ENCODE measurements at places on chromosomes 4 and X.

GRCh38 chr4:169899295-169899694 is 126.9 kb downstream of the MFAP3L start:
- DNase-seq: no peak

GRCh38 chr4:84158670-84159069 is 340.4 kb downstream of the NKX6-1 start:
- DNase-seq: no peak

DNA sequence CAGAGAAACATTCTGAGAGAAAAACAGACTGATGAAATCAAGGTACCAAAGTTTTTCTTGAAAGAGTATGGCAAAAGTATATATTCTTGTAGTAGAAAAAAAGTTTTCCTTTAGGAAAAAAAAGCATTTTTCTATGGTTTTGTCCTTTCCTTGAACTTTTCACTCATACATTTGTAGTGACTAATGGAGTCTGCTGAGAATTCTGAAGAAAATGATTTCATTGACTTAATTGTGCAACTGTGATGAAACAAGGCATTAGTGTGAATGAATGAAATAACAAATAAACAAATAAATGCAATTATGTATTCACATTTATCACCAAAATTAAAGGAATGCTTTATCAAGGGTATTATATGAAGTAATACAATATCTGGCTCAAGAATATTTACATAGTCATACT is 5.7 kb downstream of the CSN1S1 start:
- DNase-seq: no peak

GRCh38 chr4:47640911-47641310 is 155.8 kb downstream of the ATP10D start:
- no peak for DNase-seq

GRCh38 chr4:17489721-17490120 is 22.2 kb downstream of the QDPR start:
- no peak for DNase-seq

DNA sequence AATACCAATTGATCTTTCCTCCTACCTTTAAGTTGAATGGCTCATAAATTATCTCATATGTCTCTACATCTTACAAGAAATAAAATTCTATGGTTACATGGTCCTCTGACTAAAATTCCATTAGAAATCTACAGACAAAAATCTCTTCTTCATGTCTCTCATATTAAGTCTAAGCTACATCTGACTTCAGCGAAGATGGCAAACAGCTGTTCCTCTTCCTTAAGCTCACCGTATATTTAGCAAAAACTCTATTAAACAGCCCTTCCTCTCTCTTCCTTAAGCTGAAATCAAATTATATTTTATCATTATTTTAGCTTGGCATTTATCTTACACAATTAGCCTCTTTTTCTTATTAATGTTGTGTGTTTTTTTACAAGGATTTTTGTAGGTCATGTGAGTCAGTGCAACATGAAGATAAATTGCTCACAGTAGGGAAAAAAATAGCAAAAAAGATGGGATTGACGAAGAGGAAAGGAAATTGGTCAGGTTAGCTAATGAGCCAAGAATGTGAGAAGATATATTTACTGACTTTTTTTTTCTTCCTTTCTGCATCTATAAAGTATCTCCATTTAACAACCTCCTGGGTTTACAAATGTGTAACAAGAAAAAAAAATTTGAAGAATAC is 2412.8 kb downstream of the ARAP2 start:
- no peak for DNase-seq

DNA sequence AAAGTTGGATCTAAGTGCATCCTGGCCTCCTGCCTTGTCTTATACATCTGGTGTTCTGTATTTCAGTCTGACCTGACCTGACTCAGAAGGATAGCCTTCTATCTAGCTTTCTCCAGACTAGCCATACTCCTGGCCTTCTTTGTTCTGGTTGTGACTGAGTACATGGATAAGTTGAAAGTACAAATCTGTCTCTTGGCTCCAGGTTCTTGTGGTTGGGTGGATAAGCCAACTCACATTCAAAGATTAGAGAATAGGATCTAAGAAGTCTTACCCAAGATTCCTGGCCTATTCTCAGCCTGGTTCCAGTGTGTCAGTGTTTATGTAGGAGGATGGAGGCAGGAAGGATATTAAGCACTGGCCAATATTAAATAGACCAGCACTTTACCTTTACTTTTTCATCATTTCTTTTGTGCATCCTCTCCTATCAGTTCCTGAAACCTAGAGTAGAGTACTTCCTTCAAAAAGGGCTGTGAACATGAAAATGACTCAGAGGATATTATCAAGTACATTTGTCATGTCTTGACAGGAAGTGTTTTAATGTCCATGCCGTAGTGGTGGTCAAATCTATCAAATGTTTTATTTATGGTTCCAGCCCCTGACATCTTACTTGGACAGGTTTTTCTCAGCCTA is 123.5 kb downstream of the IL15 start:
- no peak for DNase-seq

DNA sequence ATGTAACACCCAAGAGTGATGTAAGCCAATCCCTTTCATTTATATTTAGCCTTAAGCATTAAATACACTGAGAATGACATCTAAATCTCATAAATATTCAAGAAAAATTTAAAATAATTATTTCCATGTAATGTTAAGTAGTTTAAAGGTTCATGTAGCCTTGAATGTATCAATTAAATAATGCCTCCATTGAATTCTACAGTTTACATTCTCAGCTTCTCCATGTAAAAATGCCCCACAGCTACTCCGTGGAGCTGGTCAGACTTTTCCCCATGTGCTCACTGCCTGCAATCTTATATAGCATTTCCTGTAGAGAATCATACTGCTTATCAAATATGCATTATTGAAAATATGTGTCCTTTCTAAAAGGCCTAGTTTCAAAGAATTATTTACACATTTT is 25.4 kb downstream of the AP1S2 start:
- no peak for DNase-seq

DNA sequence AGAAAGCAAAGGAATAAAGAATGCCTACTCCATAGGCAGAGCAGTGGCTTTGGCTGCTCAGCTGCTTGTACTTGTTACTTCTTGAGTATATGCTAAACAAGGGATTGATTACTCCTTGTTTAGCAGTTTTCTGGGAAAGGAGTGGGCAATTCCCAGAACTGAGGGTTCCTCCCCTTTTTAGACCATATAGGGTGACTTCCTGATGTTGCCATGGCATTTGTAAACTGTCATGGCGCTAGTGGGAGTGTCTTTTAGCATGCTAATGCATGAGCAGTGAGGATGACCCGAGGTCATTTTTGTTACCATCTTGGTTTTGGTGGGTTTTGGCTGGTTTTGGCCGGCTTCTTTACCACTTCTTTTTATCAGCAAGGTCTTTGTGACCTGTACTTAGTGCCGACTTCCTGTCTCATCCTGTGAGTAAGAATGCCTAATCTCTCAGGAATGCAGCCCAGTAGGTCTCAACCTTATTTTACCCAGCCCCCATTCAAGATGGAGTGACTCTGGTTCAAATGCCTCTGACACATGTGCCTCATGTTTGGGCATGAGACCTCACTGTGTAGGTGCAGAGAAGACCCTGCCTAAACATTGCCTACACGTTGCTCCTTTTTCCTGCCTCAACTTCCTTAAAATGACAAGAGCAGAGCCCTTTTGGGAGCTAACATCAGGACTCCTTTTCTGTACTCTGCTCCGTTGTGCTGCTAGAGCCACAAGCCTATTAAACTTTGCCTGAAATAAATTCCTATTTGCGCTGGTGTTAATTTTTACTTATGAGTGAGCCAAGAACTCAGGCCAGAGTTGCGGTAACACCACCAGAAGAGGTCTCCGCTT is 21.0 kb upstream of the UBA6 start:
- DNase-seq: no peak

GRCh38 chr4:26272654-26273615 is 47.9 kb upstream of the RBPJ start:
- DNase-seq: no peak

DNA sequence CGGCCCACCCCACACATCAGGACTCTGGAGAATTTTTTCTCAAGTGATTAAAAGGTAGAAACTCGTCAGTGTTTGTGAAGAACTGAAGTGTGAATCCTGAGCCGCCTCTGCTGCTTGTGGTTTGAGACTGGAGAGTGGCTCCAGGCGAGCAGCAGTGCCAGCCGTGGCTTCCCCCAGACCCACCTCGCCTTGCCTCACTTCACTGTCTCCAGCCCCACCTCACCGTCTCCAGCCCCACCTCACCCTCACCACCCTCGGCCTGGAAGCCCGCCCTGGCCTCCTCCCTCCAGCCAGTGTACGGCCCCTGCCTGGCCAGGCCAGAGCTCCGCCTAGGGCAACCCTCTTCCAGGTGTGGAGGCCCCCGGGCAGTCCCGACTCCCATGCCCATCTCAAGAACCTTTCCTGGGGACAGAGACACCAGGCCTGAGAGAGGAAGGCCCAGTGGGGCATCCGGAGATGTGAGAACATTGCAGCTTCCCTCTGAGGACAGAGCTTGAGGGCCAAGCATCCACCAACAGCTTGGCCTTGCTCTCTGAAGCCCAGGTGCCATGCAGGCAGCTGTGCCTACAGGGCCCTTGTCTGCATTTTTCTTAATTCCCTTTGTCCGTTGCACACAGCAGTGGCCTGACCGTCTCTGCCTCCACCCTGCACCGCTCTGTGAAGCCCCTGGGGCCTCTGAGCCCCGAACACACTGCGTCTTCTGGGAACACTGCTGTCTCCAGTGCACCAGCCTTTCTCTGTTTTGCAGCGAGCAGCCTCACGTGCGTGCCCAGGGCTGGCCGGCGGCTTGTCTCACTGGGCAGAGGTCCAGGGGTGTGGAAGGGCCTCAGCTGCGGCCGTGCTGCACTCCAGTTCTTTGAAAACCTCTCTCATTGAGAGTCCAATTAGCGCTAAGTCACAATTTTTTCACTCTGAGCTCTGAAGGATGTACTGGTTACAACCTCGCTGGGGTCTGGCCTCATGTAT is 13.8 kb downstream of the SH3BP2 start:
- no peak for DNase-seq

DNA sequence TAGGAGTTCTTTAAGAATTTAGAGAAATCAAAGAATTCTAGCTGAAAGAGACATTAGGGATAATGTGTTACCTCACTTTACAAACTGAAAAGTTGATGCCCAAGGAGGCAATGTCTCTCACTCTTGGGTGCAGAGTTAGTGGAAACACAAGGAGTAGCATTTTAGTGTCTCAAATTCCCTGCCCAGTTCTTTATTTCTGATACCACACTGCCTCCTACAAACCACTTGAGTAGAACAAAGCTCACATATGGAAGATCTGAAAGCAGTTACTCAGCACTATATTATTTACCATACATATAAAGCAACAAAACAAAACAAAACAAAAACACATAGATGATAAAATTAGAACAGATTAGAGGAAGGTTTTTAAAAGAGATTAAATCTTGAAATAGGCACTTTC is 124.2 kb downstream of the REELD1 start:
- no peak for DNase-seq

- DNase-seq: no peak
Measured at GRCh38 chr4:129233691-129234090, 137.7 kb downstream of the C4orf33 start.

GRCh38 chrX:121655276-121655675 is 607.9 kb downstream of the GLUD2 start:
- no peak for DNase-seq

DNA sequence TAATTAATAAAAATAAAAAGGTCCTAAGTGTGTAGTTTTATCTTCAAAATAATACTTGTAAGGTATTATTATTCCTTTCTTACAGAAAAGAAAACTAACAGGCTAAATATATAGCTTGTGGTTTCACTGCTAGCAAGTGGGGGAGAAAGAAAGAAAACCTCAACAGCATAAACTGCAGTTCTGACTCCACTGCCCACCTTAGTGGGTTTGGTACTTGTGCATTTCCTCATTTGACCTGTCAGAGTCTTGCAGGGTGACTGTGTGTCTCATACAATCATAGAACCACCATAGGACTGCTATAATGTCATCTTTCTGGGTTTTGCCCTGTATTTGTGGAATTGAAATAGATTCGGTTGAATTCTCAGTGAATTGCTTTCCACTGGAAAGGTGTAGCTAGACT is 94.7 kb upstream of the PUDP start:
- DNase-seq: no peak

- peak; percentile 0 for DNase-seq
Measured at GRCh38 chr4:136713140-136713539, 819.2 kb downstream of the PCDH18 start.

- DNase-seq: peak; percentile 38
Measured at GRCh38 chrX:19824603-19825002, 62.8 kb downstream of the SH3KBP1 start.

DNA sequence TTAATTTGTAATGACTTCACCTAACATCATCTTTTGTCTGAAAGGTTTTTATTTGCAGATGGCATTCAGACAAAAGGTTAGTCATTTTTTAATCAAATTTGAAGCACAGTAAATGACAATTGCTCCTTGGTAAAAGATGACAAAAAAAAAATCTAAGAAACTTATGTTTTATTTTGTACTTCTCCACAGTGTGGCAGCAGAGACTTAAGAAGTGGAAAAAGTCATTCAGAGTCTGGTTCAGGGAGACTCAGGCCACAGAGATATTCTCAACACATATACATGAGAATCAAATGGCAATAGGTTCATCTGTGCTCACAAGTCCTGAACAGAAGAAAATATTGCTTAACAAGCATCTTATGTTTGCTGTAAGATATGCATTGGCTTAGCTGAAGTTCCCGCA is 436.2 kb downstream of the KCNIP4 start:
- DNase-seq: no peak

- DNase-seq: no peak
Measured at GRCh38 chrX:136228839-136229207, 22.4 kb downstream of the MAP7D3 start.

GRCh38 chr4:157887316-157887715 is 285.5 kb downstream of the GASK1B start:
- no peak for DNase-seq

DNA sequence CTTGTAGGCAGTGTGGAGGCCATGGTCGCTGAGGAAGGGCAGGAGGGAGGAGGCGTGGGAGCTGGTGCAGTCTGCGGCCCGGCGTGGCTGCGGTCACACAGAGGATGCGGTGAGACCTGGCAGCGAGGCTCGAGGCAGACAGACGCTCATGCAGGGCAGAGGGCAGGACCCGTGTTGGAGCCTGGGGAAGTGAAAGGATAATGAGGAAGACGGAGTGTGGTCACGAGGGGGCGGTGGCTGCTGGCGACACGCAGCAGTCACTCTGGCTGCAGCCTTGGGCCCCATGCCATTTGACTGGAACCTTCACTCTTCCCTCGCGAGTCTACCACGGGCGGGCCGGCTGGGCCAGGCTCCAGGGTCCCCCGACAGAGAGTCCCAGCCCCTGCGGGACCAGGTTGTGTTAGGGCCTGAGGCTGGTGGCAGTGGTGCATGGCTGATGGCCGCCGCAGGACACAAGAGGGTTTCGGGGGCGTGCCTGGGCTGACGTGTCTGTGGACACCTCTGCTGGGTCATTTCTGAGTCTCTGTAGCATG is 68.8 kb upstream of the HGFAC start:
- DNase-seq: peak; percentile 19

GRCh38 chrX:57379296-57379695 is 92.8 kb downstream of the FAAH2 start:
- no peak for DNase-seq

GRCh38 chrX:133550665-133551485 is 135.6 kb upstream of the GPC4 start:
- no peak for DNase-seq

GRCh38 chr4:147311956-147312355 is 168.9 kb upstream of the EDNRA start:
- DNase-seq: no peak
